ENCODE measurements at places on chromosomes 13 and 19.

GRCh38 chr19:54151362-54152035 lies 8.0 kb downstream of the LENG1 start:
- no peak for DNase-seq

DNA sequence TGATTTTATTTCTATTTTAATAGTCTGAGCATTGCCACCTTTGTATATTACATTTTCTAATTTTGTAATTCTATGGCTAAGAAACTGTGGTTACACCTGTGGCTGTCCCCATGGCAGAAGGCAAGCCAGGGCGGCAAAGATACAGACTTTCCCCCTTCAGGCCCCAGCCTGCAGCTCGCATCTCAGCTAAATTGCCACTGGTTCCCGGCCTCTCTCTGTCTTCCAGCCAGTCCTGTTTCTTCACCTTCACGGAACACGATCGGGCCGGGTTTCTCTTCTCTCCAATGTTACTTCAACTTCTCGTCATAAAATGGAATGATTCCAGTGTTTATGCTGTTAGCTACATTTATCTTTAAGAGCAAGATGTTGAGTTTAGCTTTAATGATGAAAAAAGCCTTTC lies 124.5 kb upstream of the ZNF507 start:
- DNase-seq, result no peak

DNA sequence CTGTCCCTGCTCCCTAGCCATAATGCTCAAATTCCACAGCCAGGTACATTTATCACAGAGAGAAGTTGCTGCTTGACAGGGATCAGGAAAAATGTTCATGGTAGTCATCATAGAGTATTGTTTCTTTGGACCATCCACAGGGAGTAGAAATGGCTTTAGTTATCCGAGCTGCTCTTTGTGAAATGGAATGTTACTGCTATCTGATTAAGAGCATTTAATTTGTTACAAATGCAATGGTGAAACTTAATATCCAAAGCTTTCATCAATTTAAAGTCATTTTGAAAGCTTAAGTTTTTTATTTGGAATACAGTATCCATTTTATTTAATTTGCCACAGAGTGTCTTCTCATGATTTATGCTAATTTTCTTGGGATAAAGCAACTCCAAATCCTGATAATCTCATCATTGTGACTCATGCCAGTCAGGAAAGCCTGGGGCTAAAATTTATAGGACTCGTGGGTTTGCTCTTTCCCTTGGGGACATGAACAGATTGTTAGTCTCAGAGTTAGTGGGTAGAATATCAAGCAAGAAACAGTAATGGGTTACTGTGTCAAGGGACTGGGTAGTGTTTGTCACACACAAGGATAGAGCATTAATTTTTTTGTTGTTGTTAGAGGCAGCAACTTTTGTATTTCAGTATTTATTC lies 59.8 kb downstream of the SCEL start:
- DNase-seq, result no peak

DNA sequence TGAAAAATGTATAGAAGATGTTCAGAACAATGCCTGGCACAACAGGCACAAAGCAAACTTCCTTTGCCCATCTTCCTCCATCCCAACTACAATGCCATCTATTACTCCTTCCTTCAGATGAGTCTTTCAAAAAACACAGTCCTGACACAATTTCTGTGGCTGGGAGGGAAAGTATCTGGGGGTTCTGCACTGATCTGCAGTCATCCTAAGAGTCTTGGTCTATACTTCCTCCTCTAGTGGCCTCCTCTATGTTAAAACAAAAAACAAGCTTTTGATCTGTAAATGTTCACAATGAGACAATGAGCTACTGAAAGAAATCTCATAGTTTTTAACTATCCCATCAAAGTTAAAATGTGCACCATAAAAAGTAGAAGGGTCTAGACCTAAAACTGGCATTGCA lies 44.8 kb downstream of the USP12 start:
- DNase-seq, result no peak

DNA sequence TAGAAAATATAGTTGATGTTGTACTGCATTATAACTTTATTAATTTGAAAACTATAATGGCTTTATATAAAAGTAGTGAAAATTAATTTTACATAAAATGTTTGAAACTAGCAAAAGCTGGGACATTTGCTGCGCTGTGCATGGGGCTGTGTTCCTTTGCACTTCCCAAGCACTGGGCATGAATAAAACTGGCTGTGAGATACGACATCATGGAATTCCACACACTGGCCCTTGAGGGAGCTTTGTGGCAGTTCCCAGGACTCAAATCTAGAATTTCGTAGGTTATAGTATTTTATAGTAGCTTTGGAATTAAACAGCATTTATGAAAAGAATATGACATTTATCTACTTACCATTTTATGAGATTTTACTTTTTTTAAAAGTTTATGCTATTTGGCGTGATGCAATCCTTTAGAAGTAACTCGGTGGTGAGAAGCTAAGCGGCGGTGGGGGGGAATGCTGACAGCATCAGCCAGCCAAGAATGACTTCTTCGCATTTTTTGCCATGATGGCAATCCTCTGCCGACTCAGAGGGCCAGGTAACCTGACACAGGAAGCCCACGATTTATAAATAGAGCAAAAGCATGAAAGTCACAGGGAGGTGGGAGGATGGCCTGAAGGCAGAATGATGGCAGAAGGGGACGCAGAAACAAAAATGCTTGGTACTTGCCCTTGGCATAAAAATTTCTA lies 553.5 kb downstream of the MYO16 start:
- no peak for DNase-seq

DNA sequence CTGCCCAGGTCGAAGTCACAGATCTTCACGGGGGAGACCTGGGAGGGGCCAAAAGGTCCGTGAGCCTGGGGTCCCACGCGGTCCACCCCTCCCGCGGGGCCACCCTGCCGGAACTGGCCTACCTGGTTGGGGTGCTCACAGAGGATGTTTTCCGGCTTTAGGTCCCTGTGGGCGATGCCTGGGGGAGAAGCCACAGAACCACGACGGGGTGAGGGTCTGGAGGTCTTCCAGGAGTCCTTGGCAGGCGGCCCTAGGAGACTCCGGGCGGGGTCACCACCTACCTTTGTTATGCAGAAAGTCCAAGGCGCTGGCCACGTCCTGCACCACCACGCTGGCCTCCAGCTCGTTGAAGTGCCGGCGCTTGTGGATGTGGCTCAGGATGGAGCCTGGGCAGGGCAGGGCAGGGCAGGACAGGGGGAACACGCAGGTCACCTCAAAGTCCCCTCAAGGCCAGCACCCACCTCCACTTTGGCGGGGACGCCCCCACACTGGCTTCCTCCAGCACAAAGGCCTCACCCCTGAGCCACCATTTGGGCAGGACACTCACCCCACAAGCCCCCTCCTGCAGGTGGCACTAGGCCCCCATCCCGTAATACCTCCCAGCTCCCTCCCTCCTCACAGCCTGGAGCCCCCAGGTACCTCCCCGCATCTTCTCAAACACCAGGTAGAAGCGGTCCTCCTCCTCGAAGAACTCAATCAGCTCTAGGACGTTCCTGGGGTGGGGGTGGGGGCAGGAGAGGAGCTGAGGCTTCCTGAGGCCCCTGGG lies 8.4 kb downstream of the MKNK2 start:
- no peak for DNase-seq

- DNase-seq, result no peak
Observed at GRCh38 chr13:82900453-82900852, 981.8 kb downstream of the SLITRK1 start.

GRCh38 chr13:62879071-62879470 lies 1463.4 kb upstream of the PCDH20 start:
- DNase-seq, result no peak

DNA sequence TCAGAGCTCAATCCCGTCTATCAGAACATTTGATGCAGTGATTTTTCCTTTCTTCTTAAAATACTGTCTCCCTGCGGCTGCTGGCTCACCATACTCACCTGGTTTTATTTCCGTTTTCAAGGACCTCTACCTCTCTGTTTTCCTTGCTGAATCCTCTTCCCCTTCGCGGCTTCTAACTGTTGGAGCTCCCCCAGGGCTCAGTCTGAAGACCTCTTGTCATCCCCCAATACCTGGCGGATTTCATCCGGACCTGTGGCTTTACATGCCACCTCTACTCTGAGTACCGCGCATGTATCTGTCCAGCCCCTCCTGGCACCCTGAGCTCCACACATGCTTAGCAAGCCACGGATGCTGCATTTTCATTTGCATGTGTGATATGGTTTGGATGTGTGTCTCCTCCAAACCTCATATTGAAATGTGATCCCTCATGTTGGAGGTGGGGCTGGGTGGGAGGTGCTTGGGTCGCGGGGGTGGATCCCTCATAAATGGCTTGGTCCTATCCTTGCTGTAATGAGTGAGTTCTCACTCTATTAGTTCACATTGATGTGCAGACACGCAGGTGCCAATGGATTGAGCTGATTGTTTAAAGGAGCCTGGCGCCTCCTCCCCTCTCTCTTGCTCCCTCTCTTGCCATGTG lies 106.2 kb upstream of the LSM14A start:
- no peak for DNase-seq

- no peak for DNase-seq
Observed at GRCh38 chr19:17909003-17909732, 23.6 kb upstream of the CCDC124 start.

DNA sequence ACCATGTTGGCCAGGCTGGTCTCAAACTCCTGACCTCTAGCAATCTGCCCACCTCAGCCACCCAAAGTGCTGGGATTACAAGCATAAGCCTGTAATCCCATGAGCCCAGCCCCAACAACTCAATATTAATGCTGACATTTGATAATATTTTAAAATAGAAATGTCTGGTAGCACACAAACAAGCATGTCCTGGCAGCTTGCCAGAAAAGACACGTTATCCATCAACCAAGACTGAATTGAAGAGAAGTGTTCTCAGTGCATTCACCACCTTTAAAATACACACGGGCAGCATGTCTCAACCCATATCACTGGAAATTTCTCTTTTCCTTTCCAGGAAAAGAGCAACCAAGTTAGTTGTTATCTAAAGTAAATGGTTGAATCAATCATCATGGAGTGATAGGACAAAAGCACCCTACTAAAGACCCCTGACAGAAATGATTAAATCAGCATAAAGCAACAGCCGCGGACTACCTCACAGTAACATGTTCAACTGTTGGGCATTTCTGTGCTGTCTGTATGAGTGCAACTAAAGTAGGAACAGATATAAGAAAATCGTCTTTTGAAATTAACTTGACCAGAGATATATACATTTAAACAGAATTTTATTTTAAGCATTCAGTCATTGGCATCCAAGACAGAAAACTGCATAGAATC lies 25.0 kb downstream of the LHFPL6 start:
- DNase-seq, result no peak

DNA sequence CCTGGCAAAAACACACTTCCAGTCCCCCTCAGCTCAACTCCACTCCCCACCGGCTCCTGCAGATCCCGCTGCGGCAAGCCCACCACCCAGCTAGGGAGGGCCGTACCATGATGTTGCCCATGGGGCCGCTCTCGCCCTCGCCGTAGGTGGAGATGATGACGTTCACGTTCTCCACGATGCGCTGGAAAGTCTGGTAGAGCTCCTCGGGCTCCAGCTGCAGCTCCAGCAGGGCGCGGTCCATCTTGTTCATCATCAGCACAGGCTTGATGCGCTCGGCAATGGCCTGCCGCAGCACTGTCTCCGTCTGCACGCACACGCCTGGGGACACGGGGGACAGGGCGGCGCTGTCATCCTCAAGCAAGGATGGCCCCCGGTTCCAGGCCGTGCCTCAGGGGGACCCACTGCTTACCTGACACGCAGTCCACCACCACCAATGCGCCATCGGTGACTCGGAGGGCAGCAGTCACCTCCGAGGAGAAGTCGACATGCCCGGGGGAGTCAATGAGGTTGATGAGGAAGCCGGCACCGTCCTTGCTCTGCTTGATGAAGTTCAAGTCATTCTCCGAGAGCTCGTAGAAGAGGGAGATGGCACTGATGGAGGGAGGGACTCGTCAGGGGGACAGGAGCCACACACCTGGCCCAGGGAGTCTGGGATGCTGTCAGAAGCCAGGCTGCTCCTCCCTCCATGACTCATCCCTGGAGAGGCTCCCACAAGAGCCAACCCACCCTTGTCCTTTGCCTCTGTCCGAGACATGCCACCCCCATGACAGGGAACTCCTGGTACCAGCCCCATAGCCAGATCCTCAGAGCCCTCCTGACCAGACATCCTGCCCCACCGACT lies 2.3 kb downstream of the EEF2 start:
- DNase-seq, result no peak

DNA sequence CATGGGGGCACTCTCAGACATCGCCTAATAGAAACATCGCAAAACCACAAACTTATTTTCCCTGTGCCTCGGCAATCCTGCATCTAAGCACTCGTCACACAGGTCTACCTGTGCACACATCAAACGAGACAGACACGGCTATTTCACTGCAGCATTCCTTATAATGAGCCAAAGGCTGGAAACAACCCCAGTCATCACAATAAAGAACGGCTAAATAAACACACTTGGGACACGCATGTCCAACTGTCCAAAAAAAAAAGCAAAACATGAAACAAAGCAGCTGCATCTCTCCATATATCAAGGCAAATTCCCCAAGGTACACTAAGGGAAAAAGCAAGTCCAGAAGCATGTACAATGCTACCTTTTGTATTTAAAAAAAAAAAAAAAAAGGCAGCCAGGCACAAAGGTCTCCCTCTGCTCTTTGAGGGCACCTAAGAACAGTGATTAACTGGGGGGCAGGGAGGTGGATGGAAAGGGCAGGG lies 27.2 kb upstream of the CCNP start:
- DNase-seq, result no peak

GRCh38 chr13:45705918-45706317 lies 3.8 kb downstream of the CBY2 start:
- DNase-seq, result no peak

DNA sequence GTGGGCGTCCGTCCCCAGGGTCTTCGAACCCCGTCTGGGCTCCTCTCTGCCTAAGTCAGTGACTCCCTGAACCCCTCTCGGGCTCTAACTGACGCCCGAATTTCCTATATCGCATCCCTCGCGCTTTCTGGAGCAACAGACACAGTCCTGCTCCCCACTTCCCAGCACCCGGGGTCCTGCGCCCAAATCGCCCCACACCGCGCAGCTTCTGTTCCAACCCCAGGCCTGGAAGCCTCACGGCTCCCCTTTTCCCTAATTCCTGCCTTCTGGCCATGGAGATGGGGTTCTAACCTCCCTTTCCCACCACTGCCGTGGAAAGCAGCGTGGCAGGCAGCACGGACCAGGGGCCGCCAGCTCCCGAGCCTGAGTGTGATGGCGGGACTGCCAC lies 1.6 kb upstream of the GRTP1 start:
- no peak for DNase-seq

DNA sequence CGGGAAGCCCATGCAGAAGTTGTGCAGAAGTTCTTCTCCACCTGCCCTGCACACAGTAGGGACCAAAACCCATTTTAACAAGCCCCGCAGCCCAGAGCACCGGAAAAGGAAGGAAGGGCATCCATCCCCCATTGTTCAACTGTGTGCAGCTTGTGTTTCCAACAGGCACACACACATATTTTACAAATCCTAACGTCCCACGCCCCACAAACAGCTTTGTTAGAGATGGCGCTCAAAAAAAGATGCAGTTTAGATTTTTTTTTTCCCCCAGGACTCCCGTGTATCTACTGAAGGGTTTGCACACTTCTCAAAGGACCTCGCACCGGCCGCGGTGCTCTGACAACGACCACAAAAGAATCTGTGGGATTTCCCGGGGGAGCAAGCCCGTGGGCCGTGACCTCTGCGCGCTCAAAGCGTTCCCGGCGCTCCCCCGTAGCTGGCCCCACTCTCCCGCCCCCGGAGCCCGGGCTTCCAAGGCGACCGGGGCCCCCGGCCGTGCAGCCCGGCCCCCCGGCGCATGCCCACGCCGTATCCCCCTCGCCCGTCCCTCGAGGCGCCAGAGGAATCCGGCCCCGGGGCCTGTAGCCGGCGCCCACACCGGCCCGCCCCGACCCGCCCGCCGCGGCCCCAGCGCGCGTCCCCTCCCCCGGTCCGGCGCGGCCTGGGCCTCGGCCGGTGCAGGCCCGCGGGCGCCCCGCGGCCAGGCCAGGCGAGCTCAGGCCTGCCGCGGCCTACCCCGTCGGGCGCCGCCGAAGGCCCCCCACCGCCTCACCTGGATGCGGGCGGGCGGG lies 523 bp downstream of the ELAVL1 start:
- DNase-seq, result no peak
